Activated naive CD8-positive, alpha-beta T cell treated with anti-CD3 and anti-CD28 coated beads for 36 hours (primary cell): ENCODE measurements at places on chromosomes 16 and 17. TPM values are rescaled to one million over a fixed set of nuclear protein-coding genes. Genes with fewer than 3 reads are reported as not detected.

OR3A3 gene
- total RNA-seq = not detected

KRTAP1-1 gene
- not detected for total RNA-seq

RNF227 gene
- 4.1 TPM for total RNA-seq

IRF8 gene
- 234 TPM for total RNA-seq

DNA sequence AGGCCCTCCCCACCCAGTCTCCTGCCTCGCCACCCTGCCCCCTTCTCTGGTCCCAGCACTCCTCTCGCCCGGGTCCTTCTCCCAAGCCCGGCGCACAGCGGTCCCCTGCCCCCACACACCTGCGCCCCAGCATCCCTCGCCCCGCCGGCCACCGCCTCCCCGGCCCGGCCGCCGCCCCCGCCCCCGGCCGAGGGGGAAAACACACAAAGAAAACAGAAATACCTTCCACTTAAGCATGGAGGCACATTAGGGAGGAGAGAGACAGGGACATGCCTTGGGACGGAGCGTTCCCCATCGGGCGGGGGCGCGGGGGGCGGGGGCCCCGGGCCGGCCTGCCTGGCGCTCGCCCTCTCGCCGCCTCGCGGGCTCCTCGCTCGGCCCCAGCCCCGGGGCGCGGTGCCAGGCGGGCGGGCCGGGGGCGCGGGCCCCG is 326 bp downstream of the SRCIN1 start:
- peak overlapping the region; percentile 34 for H3K4me3 ChIP-seq
- no peak for DNase-seq
- peaks cover 87% of the 10 kb centered on the region for H3K27me3 ChIP-seq
- no peak overlapping the region for H3K27ac ChIP-seq
- no peaks in the 10 kb centered on the region for H3K36me3 ChIP-seq

DNA sequence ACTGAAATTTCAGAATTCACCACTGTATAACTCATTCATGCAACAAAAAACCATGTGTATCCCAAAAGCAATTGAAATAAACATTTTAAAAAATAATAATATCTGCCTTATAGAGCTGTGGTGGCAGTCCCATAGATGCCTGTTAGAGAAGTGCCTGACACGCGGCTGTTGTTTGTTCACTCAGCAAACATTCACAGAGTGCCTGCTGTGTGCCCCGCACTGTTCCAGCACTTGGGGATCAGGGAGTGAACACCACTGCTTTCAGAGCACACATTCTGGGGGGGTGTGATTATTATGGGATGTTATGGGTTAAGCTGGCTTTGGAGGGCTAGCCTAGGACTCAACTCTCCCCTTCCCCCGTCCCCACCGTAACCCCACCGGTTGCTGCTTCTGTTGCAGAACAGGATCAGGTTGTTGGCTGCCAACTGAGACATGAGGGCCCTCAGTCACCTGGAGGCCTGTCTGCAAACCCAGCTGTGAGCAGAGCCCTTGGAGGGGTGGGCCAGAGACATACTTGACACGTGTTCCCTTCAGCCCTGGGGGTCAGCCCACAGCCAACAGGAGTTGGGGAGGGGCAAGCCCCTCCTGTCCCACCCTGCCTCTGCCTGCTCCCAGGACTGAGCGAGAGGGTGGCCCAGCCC is 103.3 kb upstream of the CIBAR2 start:
- H3K27me3 ChIP-seq = peaks cover 2% of the 10 kb centered on the region
- no peak overlapping the region for H3K4me3 ChIP-seq
- no peaks in the 10 kb centered on the region for H3K36me3 ChIP-seq
- DNase-seq = no peak
- H3K4me1 ChIP-seq = no peaks in the 10 kb centered on the region
- H3K27ac ChIP-seq = no peak overlapping the region

GRCh38 chr17:51709694-51710633 is 448.6 kb downstream of the CA10 start:
- H3K4me1 ChIP-seq = no peaks in the 10 kb centered on the region
- H3K27me3 ChIP-seq = peaks cover 31% of the 10 kb centered on the region
- H3K27ac ChIP-seq = no peak overlapping the region
- H3K4me3 ChIP-seq = no peak overlapping the region
- no peak for DNase-seq
- no peaks in the 10 kb centered on the region for H3K36me3 ChIP-seq

DNA sequence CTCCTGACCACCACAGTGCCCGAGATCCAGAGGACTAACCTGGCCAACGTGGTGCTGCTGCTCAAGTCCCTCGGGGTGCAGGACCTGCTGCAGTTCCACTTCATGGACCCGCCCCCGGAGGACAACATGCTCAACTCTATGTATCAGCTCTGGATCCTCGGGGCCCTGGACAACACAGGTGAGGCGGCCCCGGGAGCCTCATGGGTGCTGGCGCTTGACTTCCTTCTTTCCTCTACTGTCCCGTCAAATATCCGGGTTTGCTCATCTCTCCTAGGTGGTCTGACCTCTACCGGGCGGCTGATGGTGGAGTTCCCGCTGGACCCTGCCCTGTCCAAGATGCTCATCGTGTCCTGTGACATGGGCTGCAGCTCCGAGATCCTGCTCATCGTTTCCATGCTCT is 13.7 kb downstream of the DHX38 start:
- no peak overlapping the region for H3K4me3 ChIP-seq
- peaks cover 34% of the 10 kb centered on the region for H3K36me3 ChIP-seq
- H3K27me3 ChIP-seq = no peaks in the 10 kb centered on the region
- H3K4me1 ChIP-seq = no peaks in the 10 kb centered on the region
- no peak overlapping the region for H3K27ac ChIP-seq
- no peak for DNase-seq

GRCh38 chr17:57876023-57876865 is 26.4 kb upstream of the MRPS23 start:
- no peak for DNase-seq
- H3K4me3 ChIP-seq = no peak overlapping the region
- no peak overlapping the region for H3K27ac ChIP-seq
- H3K4me1 ChIP-seq = peaks cover 30% of the 10 kb centered on the region
- no peaks in the 10 kb centered on the region for H3K36me3 ChIP-seq
- H3K27me3 ChIP-seq = peaks cover 29% of the 10 kb centered on the region

GRCh38 chr16:2323701-2324100 is 16.8 kb downstream of the ABCA3 start:
- no peak overlapping the region for H3K4me3 ChIP-seq
- no peak overlapping the region for H3K27ac ChIP-seq
- DNase-seq = no peak
- no peaks in the 10 kb centered on the region for H3K27me3 ChIP-seq
- H3K4me1 ChIP-seq = no peaks in the 10 kb centered on the region
- H3K36me3 ChIP-seq = no peaks in the 10 kb centered on the region

GRCh38 chr17:1480747-1481465 is 11.6 kb downstream of the MYO1C start:
- no peak for DNase-seq
- H3K4me1 ChIP-seq = peaks cover 7% of the 10 kb centered on the region
- no peak overlapping the region for H3K4me3 ChIP-seq
- no peaks in the 10 kb centered on the region for H3K27me3 ChIP-seq

- H3K4me1 ChIP-seq = peaks cover 6% of the 10 kb centered on the region
- no peak overlapping the region for H3K4me3 ChIP-seq
- no peaks in the 10 kb centered on the region for H3K36me3 ChIP-seq
- H3K27me3 ChIP-seq = peaks cover 49% of the 10 kb centered on the region
These were observed 27.4 kb downstream of the COPZ2 start for GRCh38 chr17:48010193-48010592.

- H3K27me3 ChIP-seq = no peaks in the 10 kb centered on the region
- no peak overlapping the region for H3K4me3 ChIP-seq
- no peak overlapping the region for H3K27ac ChIP-seq
- H3K36me3 ChIP-seq = no peaks in the 10 kb centered on the region
These were observed 292.0 kb upstream of the TOM1L1 start for GRCh38 chr17:54608634-54609155.

DNA sequence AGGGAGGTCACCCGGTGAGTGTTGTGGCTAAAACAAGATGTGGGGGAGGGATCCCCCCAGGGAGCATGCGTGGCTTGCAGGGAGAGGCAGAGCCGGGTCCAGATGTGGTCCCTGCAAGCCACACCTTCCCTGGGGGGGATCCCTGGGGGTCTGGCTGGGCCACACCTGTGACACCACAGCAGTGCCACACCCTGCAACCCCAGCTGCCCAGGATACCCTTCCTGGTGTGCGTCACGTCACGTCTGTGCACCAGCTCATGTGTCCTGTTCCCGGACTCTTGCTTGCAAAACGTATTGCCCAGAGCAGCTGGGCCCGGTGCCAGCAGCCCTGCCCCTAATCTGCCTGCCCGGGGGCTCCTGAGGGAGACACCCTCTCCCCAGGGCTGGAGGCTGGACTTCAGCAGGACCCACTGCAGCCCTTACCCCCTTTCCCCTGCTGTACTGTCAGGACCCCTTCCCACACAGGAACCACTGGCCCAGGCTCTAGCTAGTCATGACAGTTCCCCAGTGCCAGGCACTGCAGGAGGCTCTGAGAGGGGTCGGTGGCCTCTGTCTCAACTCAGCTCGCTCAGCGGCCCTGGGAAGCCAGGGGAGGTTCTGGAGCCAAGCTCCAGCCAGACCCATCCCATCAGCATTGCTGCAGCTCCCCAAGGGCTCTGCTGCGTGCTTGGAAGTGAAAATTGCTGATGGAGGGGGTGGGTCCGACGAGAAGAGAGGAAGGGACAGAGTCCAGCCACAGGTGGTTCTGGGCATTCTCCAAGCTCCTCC is 25.8 kb upstream of the ACSF3 start:
- DNase-seq = no peak
- no peaks in the 10 kb centered on the region for H3K36me3 ChIP-seq
- no peak overlapping the region for H3K4me3 ChIP-seq
- H3K4me1 ChIP-seq = no peaks in the 10 kb centered on the region

DNA sequence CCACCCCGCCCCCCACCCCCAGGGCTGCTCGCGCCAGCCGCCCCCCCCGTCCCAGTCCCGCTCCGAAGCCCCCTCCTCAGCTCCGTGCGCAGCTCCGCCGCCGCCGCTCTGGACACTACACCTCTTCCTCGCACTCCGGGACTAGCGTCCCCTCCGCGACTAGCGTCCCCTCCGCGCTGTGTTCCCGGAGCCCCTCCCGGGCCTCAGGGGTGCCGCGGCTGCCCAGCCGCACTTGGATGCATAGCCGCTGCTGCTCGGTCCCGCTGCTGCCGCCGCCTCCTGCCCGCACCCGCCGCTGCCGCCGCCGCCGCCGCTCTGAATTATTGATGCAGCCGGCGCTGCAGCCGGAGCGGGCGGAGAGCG is at the start of gene CBLN1:
TSS of gene CBLN1 (minus strand) at position 359 of the 363 bp plus-strand sequence. CDS start 373 bp downstream, outside the sequence.
- no peak within 1 kb of the TSS for H3K27ac ChIP-seq
- no peak for DNase-seq
- peaks cover 85% of the 10 kb centered on the region for H3K27me3 ChIP-seq
- peaks cover 5% of the 10 kb centered on the region for H3K4me1 ChIP-seq
- peak within 1 kb of the TSS; percentile 56 for H3K4me3 ChIP-seq

DNA sequence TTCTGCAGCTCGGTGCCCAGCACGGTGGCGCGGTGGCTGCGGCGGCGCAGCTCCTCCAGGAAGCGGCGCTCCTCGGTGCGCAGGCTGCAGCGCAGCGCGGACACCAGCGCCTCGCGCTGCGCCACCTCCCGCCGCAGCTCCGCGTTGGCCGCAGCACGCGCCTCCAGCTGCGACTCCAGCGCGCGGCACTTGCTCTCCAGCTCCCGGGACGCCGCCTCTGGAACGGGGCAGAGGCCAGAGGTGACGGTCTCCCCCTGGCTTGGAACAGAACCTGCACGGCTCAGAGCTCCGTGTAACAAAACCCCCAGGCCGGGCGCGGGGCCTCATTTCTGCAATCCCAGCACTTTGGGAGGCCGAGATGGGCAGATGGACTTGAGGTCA is 13.2 kb upstream of the CLUH start:
- peak; percentile 54 for DNase-seq
- peaks cover 45% of the 10 kb centered on the region for H3K27me3 ChIP-seq
- no peak overlapping the region for H3K27ac ChIP-seq
- no peak overlapping the region for H3K4me3 ChIP-seq

- peaks cover 2% of the 10 kb centered on the region for H3K36me3 ChIP-seq
- peak; percentile 73 for DNase-seq
- H3K4me3 ChIP-seq = no peak overlapping the region
- H3K27me3 ChIP-seq = no peaks in the 10 kb centered on the region
These were observed 4.9 kb downstream of the CDK3 start for GRCh38 chr17:76005263-76006149.
